SIG-M5 (cell line): ENCODE measurements at places on chromosomes 2 and 18.
A peak's percentile ranks its signal among the peaks of the same experiment; 100 is the strongest.

- no peak for DNase-seq
Measured at GRCh38 chr2:5725794-5726463, 33.7 kb downstream of the SOX11 start.

DNA sequence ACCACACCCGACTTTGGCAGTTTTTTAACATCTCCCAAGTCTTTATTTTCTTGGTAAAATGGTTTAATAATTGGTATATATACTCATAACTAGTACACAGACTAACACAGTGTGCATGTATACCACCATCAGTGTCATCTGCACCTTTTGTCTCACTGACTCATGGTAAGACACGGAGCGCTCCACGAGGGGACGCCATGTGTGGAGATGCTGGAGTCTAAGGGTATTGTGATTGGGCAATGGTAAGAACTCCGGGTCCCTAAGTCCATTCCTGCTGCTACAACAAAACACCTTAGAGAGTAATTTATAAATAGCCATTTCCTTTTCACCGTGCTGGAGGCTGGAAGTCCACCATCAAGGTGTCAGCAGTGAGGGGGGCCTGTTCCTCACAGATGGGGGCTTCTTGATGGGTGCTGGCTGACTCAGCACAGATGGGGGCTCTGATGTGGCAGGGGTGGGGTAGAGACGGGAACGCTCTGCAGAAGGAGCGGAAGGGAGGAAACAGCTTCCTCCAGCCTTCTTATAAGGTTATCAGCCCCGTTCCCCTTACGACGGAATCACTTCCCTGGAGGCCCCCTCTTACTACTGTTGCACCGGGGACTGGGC lies 42.0 kb upstream of the EDAR start:
- DNase-seq: no peak

DNA sequence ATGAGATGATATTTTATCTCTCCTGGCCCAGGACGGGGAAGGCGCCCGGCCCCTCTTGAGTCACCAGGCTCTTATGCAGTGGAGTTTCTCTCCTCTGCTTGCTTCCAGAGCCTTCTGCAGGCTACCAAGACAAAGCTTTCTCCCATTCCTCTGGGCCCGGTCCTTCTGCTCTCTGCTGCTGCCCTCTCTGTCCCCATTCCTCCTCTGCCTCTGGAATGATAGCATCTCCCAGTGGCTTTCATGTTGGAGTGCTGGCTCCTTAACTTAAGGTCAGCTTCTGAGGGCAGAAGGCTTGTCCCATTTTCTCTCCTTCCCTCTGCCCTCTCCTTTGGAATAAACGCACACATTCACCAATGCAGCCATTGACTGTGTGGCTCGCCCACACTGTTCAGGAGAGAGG lies 86.2 kb downstream of the SDC1 start:
- DNase-seq: no peak

DNA sequence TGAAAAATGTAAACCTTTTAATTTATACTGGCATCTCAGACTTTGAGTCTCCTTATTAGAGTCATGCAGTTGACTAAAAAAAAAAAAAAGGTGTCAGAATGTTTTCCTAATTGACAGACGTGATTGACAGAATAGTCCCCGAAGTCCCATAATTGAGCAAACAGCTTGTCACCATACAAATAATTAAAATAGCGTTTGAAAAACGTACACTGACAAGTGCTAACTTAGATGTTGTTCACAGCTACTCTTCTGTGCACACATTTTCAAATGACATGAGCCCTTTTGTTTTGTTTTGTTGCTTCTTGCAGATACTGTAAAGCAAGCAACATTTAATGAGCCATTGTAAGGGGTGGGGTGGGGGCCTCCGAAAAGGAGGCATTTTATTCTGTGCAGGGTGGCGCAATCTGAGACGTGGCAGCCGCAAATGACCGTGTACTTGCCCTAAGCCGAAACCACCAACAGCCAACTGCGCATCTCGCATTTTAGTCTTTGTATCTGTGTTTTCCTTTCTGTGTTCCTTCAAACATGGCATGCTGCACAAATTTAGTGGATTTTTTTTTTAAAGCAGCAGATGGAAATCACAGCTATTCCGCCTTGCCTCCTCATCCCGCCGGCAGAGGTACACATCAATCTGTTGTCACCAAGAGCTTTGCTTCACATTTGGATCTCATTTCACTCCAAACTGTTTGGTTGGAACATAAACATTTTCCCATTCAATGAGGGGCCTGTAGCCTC lies 52.4 kb downstream of the LPIN1 start:
- no peak for DNase-seq

- no peak for DNase-seq
Measured at GRCh38 chr2:1461507-1462390, 48.5 kb downstream of the TPO start.

DNA sequence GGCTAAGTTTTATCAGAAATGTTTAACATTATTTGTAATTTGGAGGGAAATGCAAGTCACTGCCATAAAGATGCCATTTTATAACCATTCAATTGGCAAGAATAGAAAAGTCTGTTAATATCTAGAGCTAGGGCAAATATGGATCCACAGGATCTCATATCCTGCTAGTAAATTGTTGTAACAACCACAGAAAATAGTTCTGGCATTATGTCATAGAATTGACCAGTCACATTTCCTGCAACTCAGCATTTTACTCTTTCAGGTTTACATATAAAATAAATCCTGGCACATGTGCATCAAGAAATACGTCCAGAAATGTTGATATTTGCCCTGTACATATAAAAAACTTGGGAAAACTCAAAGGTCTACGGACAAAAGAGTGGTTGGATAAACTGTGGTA lies 32.9 kb downstream of the OSBPL6 start:
- no peak for DNase-seq

DNA sequence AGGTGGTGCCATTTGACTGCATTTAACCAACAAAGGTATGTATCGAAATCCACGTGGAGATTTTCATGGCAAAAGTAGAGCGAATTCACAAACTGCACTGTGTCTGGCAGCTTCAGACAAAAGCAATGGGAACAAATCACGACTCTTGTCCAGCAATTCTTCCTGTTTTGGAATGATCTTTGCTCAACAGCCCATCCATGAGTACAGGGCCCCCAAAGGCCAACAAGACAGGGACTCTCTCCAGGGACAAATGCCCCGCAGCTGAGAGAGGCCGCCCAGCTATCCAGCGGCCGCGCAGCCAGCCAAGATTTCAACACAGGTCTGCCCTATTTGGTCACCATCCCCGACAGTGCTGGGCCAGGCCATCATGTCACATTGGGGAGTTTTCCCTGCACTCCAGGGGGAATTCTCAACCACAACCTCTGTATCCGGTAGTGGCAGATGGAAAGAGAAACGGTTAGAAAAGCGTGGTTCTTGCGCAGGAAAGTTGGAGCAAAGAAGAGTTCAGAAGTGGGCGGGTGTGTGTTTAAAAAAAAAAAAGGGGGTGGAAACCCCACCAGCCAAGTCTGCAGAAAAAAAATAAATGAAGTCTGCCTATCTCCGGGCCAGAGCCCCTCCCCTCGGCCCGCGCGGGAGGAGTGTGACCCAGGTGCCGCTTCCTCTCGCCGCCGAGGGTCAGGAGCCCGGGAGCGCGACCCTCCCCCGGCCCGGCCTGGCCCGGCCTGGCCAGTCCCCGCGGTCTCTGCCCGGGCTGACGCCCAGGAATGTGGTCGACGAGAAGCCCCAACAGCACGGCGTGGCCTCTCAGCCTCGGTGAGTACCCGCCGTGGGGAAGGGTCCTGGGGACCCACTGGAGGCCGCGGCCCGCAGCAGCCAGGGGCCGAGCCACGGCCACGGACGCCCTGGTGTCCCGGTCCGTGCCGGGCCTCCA lies at the start of gene GYPC:
Gene GYPC (plus strand): TSS at position 659 of the 931 bp plus-strand sequence. CDS start 106 bp downstream, at position 765.
- peak; percentile 31 for DNase-seq

DNA sequence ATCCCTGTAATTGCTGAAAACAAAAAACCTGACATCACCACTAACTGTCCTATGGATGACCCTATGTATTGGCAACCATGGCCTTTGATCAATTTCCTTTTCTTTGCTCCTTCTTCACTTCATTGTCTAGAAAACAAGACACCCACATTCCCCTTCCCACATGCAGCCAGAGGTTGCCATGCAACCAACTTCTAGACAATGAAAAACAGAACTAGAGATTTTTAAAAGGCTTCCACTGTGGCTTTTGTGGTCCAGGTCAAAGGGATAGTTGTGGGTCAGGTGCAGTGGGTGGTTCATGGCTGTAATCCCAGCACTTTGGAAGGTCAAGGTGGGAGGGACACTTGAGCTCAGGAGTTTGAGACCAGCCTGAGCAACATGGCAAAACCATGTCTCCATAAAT lies 139.3 kb upstream of the DOK6 start:
- DNase-seq: no peak
